ENCODE measurements at places on chromosomes 2 and 18.

DNA sequence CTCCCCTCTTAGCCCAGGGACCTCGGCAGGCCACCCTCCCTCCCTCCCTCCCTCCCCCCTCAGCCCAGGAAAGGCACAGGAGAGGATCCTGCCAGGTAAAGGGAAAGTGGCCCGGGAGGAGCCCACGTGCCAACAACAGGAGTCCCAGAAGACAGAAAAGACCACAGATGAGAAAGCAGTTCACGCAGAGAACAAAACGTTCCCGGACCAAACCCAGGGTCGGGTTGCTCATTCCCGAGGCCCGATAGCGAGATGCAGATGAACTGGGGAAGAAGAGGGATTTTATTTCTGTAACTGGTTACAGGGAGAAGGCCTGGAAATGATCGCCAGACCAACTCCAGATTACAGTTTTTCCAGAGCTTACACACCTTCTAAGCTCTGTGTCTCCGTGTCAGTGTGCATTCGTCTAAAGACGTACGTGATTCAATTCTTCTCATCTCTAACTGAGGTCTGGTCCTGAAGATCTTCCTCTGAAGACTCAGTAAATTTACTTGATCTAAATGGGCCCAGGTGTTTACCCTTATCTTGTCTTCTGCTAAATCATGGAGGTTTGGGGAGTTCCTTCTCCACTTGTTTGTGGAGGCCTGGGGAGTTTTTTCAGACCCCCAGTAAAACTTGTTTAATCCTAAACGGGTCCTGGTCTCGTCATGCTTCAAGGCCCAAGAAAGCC, 807 bp upstream of the NEU4 start:
- DNase-seq, result no peak

GRCh38 chr18:53417003-53417402, 807.5 kb downstream of the MBD2 start:
- DNase-seq, result no peak

- peak; percentile 12 for DNase-seq
Observed at GRCh38 chr2:166373105-166373504, 2.6 kb downstream of the SCN9A start.

GRCh38 chr2:47260971-47261370, 105.9 kb upstream of the STPG4 start:
- DNase-seq, result no peak

- no peak for DNase-seq
Observed at GRCh38 chr2:30096451-30096850, 50.4 kb upstream of the YPEL5 start.

DNA sequence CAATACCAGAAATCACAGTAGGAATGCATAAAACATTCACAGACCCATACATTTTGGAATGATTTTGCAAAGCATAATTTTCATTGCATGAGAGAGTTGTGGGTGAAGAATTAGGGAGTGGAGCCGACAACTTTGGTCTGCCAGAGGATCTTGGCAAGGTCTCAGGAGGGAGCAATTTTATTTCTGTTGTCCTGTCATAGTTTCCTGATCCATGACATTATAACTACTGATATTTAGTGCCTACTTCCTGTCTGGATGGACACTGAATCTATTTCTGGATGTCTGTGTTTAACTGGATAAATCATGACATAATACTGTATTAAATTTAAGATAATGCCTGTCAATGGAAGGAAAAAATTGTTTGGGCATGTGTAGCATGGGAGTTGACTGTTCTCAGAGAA, 2.4 kb downstream of the ITGA4 start:
- no peak for DNase-seq

DNA sequence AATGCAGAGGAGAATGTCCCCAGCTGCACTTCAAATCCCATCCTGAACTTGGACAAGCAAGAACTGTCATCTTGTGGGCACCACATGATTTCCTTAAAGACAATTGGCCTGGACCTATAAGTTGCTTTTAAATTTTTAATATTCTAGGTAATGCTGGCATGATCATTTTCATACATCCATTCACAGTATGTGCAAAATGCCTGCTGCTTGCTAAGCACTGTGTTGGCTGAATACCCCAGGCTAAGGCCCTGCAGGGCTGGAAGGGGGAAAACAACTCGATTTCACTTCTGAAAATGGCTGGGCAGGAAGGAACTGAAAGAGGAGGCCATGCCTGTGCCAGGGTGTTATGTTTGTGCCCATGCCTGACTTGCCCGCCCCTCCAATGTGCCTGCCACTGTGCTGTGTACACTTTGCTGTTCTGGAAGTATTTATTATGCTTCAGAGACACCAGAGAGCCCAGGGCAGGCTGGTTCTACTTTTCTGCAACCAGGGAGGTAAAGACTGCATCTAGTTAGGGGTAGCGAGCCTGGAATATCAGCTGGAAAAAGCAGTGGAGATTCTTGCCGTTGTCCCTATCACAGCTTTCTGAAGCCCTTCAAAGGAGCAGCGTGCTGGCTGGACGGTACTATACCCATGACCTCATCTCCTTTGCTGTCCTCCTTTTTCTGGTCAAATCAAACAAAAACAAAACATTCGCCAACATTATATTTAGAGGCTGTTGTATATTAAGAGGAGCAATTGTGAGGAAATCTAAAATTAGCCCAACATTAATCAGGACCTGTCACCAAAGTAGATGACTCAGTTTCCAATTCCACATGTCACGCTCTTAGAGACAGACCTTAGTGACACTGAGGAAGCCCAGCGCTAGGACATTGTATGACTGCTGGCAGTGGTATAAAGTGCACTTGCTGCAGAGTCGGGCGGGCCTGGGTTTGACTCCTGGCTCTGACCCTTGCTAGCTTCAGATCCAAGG, 158.1 kb downstream of the DDX1 start:
- no peak for DNase-seq

Data from RPMI8226 (cell line).